ENCODE measurements at places on chromosomes 4 and X.

- DNase-seq, result no peak
- no peak overlapping the region for H3K27ac ChIP-seq
- no peaks in the 10 kb centered on the region for H3K27me3 ChIP-seq
- no peak overlapping the region for H3K4me3 ChIP-seq
- no peaks in the 10 kb centered on the region for H3K36me3 ChIP-seq
Measured at GRCh38 chr4:135240796-135241195, 1039.2 kb upstream of the PABPC4L start.

GRCh38 chr4:90318193-90318592, 191.0 kb downstream of the CCSER1 start:
- no peak overlapping the region for H3K4me3 ChIP-seq
- H3K36me3 ChIP-seq, result no peaks in the 10 kb centered on the region
- H3K27me3 ChIP-seq, result no peaks in the 10 kb centered on the region
- DNase-seq, result no peak
- no peak overlapping the region for H3K27ac ChIP-seq

- DNase-seq, result no peak
- H3K27me3 ChIP-seq, result no peaks in the 10 kb centered on the region
- H3K4me1 ChIP-seq, result peaks cover 40% of the 10 kb centered on the region
- peaks cover 48% of the 10 kb centered on the region for H3K36me3 ChIP-seq
- H3K4me3 ChIP-seq, result peak overlapping the region; percentile 68
Measured at GRCh38 chrX:19683358-19683757, 168.1 kb upstream of the MAP3K15 start.

GRCh38 chr4:89939994-89940393, 45.3 kb downstream of the MMRN1 start:
- H3K27me3 ChIP-seq, result no peaks in the 10 kb centered on the region
- H3K4me1 ChIP-seq, result no peaks in the 10 kb centered on the region
- no peak for DNase-seq

- no peaks in the 10 kb centered on the region for H3K36me3 ChIP-seq
- H3K4me1 ChIP-seq, result no peaks in the 10 kb centered on the region
- no peak overlapping the region for H3K27ac ChIP-seq
- no peak for DNase-seq
- no peak overlapping the region for H3K4me3 ChIP-seq
Measured at GRCh38 chr4:131450572-131451209, 1698.4 kb upstream of the PCDH10 start.

DNA sequence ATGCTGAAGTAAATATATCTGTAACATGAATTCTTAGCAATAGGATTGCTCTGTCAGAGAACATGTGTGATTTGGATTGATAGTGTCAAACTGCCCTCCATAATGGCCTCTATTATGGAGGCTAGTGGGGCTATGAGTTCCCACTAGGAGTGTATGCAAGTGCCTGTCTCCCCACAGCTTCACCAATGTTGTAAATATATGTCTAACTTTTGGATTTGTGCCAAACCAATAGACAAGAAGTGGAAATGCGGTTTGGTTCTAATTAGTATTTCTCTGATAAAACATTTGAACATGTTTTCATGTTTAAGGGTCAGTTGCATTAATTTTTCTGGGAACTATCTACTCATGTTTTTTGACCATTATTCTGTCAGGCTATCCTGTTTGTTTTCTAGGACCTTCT, 28.1 kb downstream of the GPAT3 start:
- no peaks in the 10 kb centered on the region for H3K36me3 ChIP-seq
- H3K27ac ChIP-seq, result no peak overlapping the region
- H3K4me1 ChIP-seq, result peaks cover 3% of the 10 kb centered on the region
- DNase-seq, result no peak

DNA sequence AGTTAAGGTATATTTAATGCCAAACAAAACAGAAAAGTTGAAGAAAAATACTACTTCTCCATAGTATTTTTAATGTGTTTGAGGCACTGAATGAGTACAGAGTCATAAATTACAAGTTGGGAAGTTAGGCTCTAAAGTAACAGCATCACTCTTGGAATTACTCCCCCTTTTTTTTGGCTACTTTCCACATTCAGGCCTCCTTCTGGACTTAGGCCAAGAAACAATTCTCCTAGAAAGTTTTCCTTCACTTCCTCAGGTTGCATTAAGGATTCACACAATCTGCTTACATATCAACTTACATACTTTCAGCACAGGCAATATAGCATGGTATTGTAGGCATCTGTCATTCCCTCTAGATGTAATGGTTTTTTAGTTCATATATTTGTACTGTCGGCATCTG, 52.1 kb downstream of the TMEM165 start:
- peaks cover 47% of the 10 kb centered on the region for H3K36me3 ChIP-seq
- no peak overlapping the region for H3K27ac ChIP-seq
- no peak overlapping the region for H3K4me3 ChIP-seq
- peaks cover 2% of the 10 kb centered on the region for H3K4me1 ChIP-seq

- H3K27ac ChIP-seq, result no peak overlapping the region
- no peak for DNase-seq
- H3K36me3 ChIP-seq, result no peaks in the 10 kb centered on the region
- no peak overlapping the region for H3K4me3 ChIP-seq
Measured at GRCh38 chr4:14844061-14844460, 158.2 kb upstream of the CPEB2 start.

DNA sequence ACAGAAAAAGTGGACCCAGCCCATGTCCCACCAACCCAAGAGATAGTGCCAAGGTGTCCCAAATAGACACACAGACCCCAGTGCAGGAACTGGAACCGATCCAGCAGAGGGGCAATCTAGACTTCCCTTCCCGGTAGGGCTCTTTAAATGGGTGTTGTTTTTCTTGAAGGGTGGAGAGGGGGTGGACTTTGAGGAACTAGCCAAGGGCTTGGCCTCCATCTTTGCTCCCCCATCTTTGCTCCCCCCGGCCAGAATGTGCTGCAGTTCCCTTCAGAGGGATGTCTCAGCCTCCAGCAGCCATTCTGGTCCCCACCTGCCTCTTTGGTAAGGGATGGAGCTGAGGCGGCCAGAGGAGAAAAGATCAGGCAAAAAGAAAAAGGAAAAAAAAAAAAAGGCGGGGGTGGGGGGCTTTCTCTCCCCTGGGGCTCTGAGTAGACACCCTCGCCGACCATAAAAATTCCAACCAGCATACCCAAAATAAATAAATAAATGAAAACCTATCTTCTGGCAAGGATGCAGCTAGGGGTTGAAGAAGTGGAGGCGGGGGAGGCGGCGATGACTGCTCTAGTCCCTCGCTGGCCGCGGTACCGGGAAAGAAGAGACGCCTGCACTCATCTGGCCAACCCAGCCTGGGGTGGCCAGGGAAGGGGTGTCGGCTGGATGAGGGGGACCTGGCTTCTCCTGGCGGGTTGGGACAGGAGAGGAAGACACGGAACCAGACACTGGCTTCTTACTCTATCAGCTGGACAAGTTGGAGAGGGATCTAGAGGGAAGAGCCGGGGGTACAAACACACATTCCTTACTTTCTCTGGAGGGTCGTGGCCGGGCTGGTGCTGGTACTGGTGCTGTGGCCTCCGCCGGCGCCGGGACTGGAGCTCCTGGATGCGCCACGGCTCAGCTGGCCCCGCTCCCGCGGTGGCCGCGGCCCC, 38.5 kb upstream of the IQSEC2 start:
- peaks cover 21% of the 10 kb centered on the region for H3K27me3 ChIP-seq
- H3K27ac ChIP-seq, result no peak overlapping the region
- H3K36me3 ChIP-seq, result peaks cover 2% of the 10 kb centered on the region
- H3K4me1 ChIP-seq, result peaks cover 20% of the 10 kb centered on the region
- H3K4me3 ChIP-seq, result peak overlapping the region; percentile 86

DNA sequence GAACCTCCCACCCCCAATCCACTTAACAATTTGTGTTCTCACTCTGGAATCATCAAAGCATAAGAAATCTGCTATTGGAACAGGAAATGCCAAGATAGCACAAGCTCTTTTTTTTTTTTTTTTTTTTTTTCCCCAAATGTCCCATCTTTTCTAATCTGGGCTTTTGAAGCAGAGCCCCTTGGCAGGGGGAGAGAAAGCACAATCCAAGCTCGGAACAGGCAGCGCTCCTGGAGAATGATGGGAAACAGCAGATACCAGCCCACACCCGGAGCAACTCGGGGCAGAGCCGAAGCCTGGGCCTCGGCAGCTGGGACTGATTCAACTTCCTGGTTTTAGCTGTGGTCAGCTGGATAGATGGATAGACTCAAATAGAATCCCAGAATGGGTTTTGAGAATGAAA, 235.1 kb downstream of the QDPR start:
- H3K27me3 ChIP-seq, result peaks cover 21% of the 10 kb centered on the region
- H3K36me3 ChIP-seq, result no peaks in the 10 kb centered on the region
- no peak overlapping the region for H3K4me3 ChIP-seq
- no peaks in the 10 kb centered on the region for H3K4me1 ChIP-seq
- H3K27ac ChIP-seq, result no peak overlapping the region
- DNase-seq, result no peak

DNA sequence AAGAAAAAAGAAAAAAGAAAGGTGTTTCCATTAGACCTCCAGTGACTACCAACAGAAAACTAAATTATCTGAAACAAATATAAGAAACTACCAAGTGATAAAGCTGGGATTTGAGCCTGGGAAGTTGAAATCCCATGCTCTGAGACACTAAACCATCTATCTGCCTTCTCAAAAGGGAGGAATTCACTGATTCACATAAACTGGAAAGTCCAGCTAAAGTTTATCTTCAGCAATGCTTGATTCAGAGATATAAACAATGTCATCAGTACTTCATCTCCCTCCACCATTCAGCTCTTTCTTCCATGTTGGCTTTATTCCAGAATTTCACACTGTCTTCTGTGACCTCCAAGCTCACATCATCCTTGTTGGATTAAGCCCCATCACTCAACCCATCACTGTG, 96.3 kb downstream of the IQCM start:
- no peaks in the 10 kb centered on the region for H3K27me3 ChIP-seq
- H3K27ac ChIP-seq, result no peak overlapping the region
- H3K4me3 ChIP-seq, result no peak overlapping the region
- H3K36me3 ChIP-seq, result no peaks in the 10 kb centered on the region

DNA sequence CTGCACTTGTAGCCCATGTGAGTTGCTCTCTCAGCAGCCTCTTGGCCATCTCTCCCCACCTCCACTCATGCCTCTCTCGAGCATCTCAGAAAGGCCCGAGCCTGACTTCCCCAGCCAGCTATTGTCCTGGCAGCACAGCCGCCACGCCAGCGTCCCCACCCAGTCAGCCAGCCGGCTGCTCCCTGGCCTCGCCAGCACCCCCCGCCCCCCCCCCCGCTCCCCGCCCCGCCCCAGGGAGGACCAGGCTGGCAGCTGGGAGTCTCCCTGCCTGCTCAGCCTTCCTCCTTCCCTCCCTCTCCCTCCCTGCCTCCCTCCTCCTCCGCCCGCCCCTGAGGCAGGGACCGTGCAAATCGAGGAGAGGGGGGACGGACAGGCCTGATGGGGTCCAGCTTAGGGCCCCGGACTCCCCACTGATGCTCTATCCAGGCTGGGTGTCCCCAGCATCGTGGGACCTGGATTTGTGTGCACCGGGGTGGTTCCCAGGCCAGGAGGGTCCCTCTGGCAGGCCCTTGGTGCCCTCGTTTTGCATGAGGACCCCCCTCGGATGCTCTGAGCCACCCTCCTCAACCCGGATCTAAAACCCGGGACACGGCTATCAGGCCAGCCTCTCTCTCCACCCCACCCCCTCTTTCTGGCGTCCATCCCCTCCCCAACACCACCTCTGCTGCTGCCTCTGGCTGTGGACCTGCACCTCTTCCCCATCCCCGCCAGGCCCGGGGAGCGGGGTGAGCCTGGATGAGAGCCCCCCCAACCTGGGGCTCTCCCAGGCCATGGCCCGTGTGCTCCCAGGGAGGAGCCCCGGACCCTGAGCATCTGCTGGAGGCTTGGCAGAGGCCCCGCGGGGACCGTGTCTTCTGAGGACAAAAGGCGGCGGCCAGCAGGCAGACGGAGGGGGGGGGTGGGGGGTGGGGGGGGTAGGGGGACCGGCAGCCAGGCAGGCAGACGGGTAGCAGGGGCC, at the start of gene GPR173:
Gene GPR173, plus strand, starts transcription at position 621 of the 958 bp plus-strand sequence. CDS start 27,833 bp downstream, outside the sequence.
- H3K36me3 ChIP-seq, result no peaks in the 10 kb centered on the region
- no peak for DNase-seq
- H3K27ac ChIP-seq, result no peak within 1 kb of the TSS

- H3K27me3 ChIP-seq, result no peaks in the 10 kb centered on the region
- no peaks in the 10 kb centered on the region for H3K4me1 ChIP-seq
- no peak for DNase-seq
- H3K36me3 ChIP-seq, result no peaks in the 10 kb centered on the region
- no peak overlapping the region for H3K4me3 ChIP-seq
Measured at GRCh38 chr4:85084371-85085094, 118.0 kb upstream of the WDFY3 start.

DNA sequence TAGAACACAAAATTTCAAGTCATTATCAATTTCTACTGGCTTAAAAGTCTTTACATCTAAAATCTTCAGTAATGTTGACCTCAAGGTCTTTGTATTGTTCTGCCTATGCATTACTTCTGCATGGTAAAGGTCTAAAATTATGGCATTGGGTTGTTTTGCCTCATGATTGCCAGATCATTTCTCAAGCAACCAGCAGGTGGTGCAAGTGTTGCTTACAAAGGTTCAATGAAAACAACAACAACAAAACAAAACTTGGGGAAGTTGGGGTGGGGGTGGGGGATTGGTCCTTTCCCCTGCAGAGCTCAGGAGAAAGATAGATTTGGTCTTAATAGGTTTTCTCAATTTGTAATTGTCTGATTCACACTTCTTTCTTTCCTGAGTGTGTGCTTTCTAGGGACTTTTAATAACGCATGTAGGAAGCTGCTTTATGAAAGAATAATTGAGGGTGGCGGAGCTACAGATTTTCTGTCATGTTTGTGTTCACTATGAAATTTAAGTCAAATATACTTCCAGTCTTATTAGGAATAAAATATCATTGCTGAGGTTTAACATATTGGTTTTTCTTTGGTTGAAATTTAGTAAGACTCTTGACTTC, 145.1 kb downstream of the COL4A5 start:
- no peak overlapping the region for H3K27ac ChIP-seq
- no peaks in the 10 kb centered on the region for H3K4me1 ChIP-seq
- no peak overlapping the region for H3K4me3 ChIP-seq
- DNase-seq, result no peak
- H3K36me3 ChIP-seq, result no peaks in the 10 kb centered on the region

DNA sequence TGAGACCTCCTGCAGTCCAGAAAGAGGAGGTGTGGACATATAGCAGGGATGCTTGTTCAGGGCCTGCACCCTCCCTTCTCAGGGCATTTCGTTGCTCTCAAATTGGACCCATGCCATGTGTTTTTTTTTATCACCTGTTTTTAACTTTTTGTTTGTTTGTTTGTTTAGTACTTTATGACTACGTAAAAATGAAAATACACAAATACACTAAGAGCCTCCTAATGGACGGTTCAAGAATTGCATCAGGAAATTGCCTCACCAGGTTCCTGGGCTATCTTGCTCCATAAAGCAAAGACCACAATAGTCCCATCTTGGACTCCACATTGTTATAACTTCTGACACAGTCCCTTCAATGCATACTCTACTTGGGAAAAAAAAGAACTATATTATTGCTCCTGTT, 1685.9 kb upstream of the TENM3 start:
- no peak for DNase-seq
- no peaks in the 10 kb centered on the region for H3K36me3 ChIP-seq
- no peak overlapping the region for H3K4me3 ChIP-seq
- no peaks in the 10 kb centered on the region for H3K4me1 ChIP-seq
- no peaks in the 10 kb centered on the region for H3K27me3 ChIP-seq

DNA sequence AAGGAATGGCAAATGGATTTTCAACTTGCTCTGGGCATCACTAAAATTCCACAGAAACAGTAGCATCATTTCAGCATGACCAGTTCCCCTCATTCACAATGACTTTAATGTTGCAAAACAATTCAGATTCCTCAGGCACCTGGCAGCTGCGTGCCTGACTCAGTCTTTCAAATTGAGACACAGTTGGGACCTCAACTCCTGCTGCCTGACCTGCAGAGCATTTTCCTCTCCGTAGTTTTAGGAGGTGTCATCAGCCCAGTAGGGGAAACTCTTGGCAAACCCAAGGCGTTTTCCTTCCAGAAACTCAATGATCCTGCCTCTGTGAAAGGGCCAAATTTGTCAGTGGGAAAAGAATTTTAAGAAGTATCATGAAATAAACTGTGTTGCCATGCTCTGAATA, 388.9 kb downstream of the SPRY1 start:
- DNase-seq, result no peak
- peaks cover 9% of the 10 kb centered on the region for H3K27me3 ChIP-seq
- H3K36me3 ChIP-seq, result no peaks in the 10 kb centered on the region
